Stimulated activated CD8-positive, alpha-beta memory T cell treated with anti-CD3 and anti-CD28 coated beads, Interleukin-4, amount 100 ng/mL, for 48 hours (primary cell): ENCODE measurements at places on chromosomes 2 and 18.

- DNase-seq, result no peak
Measured at GRCh38 chr18:49026501-49027373, 76.0 kb upstream of the SMAD7 start.

GRCh38 chr2:8710951-8711350 is 29.1 kb downstream of the ID2 start:
- DNase-seq, result no peak

DNA sequence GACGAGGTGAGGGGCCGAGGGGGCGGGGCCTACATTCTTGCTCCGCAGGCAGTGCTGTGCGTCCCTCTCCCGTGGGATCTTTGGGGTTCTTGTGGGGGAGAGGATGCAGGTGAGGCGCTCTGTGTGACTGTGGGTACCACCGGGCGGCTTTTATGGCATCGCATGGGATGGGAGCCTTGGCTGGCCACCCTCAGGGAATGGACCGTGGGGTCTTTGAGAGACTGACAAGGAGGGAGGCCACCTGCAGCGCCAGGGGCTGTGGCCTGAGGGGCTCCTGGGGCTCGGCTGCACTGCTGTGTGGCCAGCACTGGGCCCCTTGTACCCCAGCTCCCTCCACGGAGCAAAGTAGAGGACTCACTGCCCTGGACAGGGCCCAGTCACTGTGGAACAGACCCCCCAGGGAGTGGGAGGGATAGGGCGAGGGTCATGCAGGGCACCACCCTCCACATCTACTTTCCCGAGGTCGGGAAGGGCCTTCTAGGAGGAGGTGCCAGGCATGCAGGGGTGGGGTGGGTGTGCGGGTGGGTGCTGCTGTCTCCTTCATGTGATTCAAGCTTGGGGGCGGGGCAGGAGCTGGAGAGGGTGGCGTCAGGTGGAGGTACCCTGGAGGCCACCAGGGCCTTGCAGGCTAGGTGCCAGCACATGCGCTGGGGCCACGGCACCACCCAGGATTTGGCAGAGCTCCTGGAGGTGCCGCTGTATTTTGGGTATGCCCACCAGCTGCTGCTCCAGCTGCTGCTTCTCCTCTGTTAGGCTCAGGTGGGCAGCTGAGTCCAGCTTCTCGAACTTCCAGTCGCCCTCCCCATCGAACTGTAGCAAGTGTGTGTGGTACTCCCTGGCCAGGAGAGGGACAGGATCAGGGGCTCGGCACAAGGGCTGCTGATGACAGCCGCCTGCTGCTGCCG is 1072.4 kb downstream of the RPIA start:
- DNase-seq, result no peak

DNA sequence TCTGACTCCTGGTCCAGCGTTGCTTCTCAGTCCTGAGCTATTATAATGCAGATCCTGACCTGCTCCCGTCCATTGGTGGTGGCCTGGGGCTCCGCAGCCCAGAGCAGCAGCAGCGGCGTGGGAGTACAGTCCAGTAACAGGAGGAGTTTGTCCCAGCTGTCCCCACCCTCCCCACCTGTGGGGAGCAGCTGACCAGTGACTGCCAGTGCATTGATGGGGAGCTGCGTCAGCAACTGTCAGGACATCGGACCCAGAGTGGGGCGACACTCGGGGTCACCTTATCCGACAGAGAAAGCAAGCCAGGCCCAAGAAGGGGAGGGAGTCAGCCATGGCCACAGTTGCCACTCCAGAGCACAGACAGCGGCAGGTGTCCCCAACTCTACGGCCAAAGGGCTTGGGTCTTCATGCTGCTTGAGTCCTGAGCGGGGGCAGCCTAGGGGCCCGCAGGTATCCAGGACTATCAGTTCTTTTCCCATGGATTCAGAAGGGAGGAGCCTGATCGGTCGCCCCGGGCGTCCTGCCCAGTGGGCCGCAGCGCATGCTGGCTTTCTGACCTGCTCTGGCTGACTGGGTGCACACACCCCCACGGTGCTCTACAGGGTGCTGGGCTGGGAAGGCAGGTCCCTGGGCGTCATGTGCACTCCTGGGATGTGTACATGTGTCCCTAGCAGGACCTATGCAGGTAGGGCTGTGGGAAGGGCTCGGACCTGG is 29.7 kb downstream of the DNMT3A start:
- DNase-seq, result no peak

- no peak for DNase-seq
Measured at GRCh38 chr2:143934626-143935481, 585.1 kb downstream of the ZEB2 start.

- no peak for DNase-seq
Measured at GRCh38 chr2:187593697-187594096, 39.5 kb upstream of the TFPI start.

DNA sequence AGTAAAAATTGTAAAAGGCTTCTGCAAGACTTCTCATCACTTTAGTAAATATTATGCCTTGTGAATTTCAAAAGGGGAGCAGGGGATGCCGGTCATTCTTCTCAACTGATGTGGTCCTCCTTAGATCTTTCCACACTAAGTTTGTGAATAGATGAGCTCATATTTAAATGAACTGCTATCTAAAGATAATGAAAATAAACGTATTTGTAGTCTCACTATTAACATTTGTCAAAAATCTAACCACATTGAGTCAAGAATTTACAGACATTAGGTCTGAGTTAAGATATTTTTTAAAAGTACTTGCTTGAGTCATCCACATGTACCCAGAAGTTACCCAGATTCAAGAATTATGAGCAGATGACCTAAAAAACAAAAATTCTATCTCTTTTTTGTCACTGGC is 6.5 kb downstream of the PRPF40A start:
- no peak for DNase-seq

- DNase-seq, result no peak
Measured at GRCh38 chr2:44939106-44940048, 2.1 kb upstream of the SIX3 start.

- DNase-seq, result no peak
Measured at GRCh38 chr2:130387804-130388203, 31.9 kb downstream of the PTPN18 start.

GRCh38 chr2:33275689-33276444 is 200.6 kb upstream of the RASGRP3 start:
- DNase-seq, result peak; percentile 43

DNA sequence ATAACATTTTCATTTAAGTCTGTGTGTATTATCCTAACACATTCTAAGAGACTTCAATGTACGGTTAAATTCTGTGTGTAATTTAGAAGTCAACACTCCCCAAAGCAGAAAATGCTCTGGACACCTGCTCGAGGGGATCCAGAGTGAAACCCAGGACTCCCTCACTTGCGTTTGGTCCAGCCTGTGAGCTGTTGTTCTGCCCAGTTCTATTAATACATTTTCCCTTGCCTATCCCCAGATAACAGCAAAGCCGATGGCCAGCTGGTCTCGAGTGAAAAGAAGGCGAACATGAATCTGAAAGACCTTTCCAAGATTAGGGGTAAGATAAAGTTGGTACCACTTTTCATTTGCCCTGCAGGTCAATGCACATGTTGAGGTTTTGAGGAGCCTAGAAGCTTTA is 31.0 kb upstream of the SP100 start:
- no peak for DNase-seq

GRCh38 chr2:130288467-130289403 is 54.0 kb upstream of the IMP4 start:
- no peak for DNase-seq

DNA sequence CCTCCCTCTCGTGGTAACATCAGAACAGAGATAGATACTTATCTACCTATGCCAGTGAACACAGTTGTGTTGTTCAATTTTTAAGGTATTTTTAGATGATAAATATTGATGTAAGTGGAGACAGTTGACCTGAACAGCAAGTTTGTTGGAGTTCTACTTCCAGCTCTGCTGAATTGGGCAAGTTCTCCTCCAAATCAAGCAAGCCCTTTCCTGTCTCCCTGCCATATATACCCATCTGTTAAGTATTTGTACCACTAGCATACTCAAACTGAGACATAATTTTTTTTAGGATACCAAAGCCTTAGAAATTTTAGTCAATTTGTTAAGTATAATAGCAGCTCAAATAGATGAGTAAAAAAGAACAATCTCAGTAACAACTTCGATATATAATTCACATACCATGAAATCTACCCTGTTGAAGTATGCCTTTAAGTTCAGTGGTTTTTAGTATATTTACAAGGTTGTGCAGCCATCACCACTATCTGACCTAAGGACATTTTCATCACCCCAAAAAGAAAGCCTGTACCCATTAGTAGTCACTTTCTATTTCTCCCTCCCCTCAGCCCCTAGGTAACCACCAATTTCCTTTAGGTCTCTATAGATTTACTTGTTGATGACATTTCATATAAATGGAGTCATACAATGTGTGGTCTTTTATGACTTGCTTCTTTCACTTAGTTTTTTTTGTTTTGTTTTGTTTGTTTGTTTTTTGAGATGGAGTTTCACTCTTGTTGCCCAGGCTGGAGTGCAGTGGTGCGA is 61.8 kb downstream of the COX7A2L start:
- DNase-seq, result no peak

DNA sequence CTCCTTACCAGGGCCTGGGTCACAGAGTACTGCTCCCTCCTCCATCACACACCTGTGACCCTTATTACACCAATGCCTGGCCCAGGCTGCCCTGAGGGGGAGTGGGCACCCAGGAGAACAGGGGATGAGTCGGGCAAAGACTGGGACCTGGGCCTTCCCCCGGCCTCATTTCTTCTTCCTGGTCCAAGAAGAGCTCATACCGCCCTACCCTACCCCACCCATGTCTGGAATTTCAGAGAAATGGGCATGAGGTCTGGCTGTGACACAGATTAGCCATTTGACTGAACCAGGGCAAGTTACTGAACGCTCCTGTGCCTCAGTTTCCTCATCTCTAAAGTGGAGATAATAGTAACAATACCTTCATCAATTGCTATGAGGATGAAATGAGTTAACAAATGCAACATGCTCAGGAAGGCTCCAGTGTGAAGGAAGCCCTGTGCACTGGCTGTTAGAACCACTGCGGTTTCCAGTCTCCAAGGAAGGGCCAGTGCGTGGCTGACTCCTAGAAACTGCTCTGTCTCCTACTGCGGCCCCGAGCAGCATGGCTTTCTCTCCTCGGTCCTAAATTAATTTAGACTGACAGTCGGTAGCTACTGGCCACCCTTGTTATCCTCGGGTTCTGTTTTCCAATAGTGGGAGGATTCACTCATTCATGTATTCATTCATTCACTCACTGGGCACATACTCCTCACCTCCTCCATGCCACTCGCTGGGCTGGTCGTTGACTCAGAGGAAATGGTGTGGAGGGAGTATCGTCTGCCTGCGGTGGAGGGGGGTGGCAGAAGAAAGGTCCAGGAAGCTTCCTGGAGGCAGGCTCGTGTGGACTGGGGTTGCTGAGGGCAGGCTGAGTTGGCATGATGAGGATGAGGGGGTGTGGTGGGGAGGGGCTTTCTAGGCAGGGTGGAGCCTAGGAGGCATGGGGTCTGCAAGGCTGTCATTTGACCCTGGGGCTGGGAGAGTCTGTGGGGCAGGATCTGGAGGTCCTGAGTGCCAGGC is 175.6 kb downstream of the GLI2 start:
- no peak for DNase-seq

DNA sequence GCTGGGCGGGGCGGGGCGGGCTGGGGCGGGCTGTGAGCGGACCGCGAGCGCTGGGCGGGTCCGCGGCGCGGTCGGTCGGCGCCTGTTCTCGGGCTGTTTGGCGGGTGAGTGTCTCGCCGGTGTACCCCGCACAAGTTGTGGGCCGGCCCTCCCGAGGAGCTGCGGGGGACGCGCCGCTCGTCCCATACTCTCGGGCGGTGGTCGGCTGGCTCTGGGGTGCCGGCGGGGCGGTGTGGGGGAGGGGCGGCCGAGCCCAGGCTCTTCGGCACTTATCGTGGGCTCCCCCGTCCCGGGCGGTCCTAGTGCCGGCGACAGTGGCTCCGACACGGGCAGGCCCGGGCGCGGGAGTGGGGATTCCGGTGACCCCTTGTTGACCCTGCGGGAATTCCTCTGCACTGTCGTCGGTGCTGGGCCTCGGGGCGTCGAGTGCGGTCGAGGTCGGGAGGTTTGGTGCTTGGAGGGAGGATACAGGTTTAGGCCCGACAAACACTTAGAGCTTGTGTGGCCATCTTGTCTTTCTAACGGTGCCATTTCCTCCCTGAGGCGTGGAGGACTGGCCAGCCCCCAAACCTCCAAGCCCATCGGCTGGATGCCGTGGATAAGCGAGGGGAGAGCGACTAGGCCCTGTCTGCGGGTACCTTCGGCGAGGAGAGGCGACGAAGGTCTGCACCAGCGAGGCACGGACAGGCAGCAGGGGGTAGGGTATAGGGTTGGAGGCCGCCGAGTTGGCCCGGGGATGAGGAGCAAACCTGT is at the start of gene SEPTIN2:
Gene SEPTIN2 (plus strand): TSS at position 47 of the 753 bp plus-strand sequence. CDS start 8,308 bp downstream, outside the sequence.
- DNase-seq, result peak; percentile 82

DNA sequence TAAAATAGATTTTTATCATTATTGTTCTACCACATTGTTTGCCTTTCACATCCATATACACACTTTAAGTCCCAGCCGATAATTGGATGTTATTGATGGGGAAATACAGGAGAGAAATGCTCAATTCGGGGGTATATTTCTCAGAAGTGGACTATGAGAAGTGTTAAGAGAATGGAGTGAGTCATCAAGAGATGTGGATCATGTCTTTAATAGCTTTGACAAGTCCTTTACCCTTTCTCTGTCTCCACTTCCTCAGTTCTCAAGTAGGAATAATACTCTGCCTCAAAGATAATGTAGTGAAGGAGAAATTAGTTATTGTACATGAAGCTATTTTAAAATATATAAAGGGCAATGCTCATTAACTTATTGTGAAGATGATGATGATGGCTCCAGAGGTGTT is 1017.6 kb upstream of the PIK3C3 start:
- DNase-seq, result no peak
